ENCODE measurements at places on chromosomes 5 and 9.

GRCh38 chr9:18748251-18748701 is 274.3 kb downstream of the ADAMTSL1 start:
- no peak for DNase-seq

DNA sequence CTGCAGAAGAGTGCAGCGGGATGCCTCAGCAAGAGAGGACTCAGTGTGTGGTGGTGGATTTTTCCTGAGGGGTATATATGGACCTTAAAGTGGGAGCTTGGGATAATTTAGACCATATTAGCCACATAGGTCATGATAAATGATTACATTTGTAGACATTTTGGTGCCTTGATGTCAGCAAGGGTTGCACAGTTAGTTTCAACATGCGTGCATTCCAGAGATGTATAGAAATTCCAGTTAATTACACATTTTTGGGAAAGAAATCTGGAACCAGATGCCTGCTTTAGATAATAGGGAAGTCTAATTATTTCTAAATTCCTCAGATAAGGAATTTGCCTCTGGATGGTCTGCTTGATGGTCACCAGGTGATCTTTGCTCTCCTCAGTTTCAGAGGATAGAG is 440.6 kb upstream of the PAPPA start:
- no peak for DNase-seq

DNA sequence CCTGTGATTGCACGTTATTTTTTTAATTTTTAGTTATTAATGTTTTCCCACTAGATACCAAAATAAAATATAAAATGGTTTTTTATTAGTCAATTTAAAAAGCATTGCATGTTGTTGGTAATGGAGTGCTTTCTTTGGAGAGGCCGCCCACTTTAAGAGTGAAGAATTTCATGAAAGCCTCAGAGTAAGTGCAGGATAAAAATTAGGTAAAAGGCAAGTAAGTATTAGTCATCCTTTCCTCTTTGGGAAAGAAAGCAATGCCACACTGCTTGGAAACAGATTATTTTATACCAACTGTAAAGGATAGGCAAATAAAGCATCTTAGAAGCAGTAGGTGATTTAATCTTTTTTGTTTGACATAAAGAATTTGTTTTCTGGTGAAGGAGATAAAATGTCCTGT is 62.9 kb downstream of the HSD17B4 start:
- DNase-seq: no peak

DNA sequence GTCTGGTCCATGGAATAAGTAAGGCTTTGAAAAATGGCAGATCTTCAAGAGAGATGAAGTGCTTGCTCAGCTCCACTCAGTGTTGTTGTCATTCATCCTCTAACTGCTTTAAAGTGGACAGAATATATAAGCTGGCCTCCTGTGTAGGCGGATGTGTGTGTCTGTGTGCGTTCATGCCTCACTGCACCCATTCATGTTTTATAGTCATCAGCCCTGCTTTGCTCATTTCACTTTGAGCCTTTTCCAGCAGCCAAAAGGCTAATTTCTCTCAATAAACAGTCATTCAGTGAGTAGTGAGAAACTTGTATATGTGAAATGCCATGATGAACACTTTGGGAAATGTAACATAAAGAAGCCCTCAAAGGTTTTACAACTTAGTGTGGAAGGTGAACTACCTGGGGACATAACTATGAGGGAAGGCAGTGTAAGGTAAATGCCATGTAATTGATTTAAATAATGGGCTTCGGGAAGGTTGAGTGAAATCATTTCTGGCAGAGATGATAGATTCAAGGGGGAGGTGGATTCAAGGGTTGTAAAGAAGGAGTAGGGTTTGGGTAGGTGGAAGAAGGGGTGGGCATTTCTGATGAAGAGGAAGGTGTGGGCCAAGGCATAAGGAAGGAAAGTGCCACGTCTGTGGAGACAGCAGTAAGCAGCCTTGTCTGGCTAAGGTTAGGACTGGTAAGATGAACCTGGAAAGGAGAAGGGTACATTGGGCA is 15.7 kb downstream of the TTC23L start:
- DNase-seq: no peak

- no peak for DNase-seq
Observed at GRCh38 chr5:94081088-94081487, 339.7 kb upstream of the POU5F2 start.

DNA sequence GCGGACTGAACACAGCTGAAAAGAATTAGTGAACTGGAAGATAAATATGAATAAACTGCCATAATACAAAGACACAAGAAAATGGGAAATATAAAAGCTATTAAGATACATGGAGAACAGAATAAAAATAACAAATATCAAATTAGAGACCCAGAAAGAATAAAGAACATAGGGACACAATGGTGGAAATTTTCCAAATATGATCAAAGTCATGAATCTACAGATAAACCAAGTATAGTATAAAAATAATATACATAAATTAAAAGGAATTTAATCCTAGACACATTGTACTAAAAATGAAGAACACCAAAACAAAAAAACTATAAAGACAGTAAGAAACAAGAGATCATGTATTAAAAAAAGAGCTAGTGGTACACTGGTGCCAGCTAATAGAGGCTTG is 194.9 kb downstream of the MLLT3 start:
- no peak for DNase-seq

- DNase-seq: no peak
Observed at GRCh38 chr9:98207606-98208005, 15.2 kb upstream of the CORO2A start.

- DNase-seq: no peak
Observed at GRCh38 chr9:2126331-2126803, 111.2 kb downstream of the SMARCA2 start.

DNA sequence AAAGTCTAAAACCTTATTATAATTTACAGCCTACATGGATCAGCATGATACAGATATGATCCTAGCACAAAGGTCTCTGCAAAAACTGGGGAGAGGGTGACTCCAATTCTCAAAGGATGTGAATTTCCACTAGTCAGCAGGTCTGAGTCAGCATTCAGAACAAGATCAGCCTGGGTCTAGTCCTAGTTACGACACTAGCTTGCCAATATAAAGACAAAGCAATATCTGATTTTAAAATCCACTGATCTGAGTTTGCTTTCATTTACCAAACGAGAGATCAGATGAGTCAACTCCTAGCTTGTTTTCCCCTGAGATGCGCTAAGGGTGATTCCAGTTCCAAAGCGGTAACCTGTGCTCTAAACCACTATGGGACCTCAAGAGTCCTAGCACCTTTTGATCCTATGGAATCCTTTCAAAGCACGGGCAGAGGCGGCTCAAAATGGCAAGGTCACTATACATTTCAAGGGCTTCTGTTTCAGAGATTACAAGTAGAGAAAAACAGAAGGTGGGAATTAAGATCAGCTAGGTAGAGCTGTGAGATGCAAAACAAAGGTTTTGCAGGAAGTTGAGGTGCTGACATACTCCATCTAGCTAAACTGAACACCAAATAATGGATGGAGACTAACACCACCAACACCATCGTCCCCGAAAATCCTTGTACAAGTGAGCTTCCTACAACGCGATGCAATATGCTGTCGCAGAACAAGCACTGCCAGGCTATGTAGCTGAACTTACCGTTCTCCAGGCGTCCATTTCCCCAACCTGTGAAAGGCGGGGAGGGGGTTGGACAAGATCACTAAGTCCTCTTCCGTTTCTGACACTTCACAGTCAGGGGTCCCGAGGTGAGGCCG is 906 bp downstream of the SLC25A51 start:
- no peak for DNase-seq

DNA sequence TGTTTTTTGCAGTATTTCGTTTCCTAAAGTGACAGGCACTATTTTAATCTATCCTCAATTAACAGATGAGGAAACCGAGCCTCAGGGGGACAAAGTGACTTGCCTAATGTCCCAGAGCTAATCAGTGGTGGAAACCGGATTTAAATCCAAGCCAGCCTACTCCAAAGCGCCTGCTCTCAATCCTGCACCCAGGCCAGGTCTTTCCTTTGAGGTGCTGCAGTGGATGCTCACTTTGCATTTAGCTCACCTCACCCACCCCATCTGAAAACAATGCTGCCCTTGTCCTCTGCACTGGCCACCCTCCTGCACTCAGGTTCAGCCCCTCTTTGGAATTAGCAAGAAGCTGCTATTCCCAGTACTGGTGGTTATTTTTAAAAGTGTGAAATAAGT is 16.0 kb downstream of the ANGPTL2 start:
- no peak for DNase-seq

GRCh38 chr9:20441711-20442423 is 180.4 kb downstream of the MLLT3 start:
- no peak for DNase-seq

DNA sequence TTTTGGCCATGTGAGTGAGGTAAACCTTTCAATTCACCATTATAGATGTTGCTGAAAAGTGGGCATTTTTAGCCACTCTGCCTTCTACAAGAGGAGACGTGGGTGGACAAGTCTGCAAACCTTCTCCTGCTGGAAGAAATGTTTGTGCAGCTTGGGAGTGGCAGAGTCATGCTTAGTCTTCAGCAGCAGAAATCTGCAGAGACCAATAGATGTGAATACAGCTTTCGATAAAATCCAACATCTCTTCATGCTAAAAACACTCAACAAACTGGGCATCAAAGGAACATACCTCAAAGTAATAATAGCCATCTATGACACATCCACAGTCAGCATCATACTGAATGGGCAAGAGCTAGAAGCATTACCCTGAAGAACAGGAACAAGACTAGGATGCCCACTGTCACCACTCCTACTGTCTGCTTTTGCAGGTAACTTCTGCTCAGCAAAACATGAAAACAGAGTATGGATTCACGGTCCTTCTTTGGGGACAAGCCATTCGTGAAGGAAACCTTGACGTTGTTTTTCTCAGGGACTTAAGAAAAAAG is 91.3 kb downstream of the RALGPS1 start:
- DNase-seq: no peak

DNA sequence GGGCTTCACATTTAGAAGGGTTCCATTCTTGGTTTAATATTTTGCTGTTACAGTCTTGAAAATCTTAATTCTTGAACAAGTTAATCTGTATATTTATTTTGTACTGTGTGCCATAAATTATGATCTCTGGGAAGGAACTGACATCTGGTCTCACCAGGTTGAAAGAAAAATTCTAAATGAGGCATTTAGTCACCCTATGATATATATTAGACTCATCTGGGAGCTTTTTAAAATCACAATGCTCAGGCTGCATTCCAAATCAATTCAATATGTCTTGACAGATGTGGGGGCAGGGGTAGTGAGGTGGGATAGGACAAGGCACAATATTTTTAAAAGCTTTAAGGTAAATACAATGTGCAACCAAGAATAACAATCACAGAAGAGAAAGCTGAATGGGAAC is 569.2 kb downstream of the PRR16 start:
- no peak for DNase-seq

- no peak for DNase-seq
Observed at GRCh38 chr9:96050861-96051155, 175.3 kb downstream of the ERCC6L2 start.

- no peak for DNase-seq
Observed at GRCh38 chr5:64040490-64040889, 78.2 kb upstream of the HTR1A start.

GRCh38 chr5:121378559-121379359 is 472.9 kb upstream of the FTMT start:
- DNase-seq: no peak

- DNase-seq: no peak
Observed at GRCh38 chr5:15691521-15691920, 191.5 kb downstream of the FBXL7 start.

DNA sequence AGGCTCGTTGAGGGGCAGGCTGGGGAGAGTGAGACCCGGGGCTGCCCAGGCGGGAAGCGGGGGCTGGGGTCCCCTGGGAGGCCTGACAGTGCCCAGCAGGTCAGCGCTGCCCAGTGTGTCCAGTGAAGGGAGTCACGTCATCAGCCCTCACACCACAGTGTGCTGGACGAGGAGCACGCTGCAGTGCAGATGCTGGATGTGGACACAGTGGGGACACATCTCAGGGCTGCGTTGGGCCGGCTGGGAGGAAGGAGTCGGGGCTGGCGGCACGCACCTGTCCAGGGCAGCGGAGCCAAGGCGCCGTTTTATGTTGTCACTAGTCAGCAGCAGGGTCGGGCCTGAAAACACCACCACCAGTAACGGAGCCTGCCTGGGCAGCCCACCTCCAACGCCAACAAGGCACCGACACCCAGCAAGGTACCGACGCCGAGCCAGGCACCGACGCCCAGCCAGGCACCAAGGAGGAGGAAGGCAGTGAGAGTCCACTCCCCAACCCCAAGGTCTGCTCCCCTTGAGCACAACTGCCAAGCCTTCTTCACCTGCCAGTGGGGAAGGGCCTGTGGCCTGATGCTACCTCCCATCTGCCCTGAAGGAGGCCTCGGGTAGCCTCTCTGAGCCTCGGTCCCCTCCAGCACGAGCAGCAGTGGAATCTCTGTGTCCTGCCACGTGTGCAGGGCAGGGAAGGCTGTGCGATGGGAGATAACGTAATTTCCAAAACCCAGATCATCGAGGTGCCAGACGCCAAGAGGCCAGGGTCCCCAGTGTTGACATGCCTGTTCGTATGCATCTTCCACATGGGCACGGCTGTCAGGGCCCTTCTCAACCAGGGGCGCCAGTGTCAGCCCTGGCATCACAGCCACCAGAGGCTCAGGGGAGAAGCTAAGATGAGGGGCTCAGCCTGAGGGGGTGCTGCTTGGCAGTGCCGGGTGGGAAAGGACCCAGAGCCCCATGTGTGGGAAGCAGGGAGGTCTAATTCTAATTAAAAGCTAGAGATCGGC is 21.9 kb upstream of the NSMF start:
- no peak for DNase-seq

- peak; percentile 8 for DNase-seq
Observed at GRCh38 chr9:12274577-12274976, 418.6 kb upstream of the TYRP1 start.

GRCh38 chr5:60457233-60457632 is 242.7 kb downstream of the DEPDC1B start:
- DNase-seq: no peak

- DNase-seq: no peak
Observed at GRCh38 chr9:33291901-33292300, 1.6 kb downstream of the NFX1 start.

DNA sequence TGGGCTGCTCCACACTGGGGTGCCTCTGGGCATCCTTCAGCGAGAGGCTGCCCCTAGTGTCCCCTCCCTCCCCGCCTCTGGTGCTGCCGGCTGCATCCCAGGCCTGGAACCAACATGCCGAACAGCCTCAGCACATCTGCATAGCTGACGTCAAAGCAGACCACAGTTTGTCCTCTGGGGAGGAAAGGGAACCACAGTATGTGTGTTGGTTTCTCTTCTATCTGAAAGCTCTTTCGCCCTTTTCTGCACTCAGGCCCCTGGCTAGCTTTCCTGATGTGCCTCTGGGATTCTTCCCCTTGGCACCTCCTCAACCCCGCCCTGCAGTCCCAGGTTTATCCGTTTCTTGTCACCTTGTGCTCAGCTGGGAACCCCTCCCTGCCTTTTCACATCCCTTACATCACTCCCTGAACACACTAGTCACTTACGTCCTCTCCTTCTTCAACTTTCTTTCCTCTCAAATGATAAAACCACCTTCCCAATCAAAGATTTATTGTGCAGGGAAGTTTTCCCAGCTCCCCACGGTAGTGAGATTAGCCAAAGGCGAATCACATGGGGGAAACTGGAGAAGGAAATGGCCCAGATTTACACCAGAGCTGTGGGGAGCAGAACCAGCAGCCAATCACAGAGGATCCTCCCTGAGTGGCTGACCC is 35.5 kb upstream of the B4GALT1 start:
- DNase-seq: no peak

All from C1 segment of cervical spinal cord (tissue), 14 donors.